ENCODE measurements at places on chromosomes 2 and 18.

DNA sequence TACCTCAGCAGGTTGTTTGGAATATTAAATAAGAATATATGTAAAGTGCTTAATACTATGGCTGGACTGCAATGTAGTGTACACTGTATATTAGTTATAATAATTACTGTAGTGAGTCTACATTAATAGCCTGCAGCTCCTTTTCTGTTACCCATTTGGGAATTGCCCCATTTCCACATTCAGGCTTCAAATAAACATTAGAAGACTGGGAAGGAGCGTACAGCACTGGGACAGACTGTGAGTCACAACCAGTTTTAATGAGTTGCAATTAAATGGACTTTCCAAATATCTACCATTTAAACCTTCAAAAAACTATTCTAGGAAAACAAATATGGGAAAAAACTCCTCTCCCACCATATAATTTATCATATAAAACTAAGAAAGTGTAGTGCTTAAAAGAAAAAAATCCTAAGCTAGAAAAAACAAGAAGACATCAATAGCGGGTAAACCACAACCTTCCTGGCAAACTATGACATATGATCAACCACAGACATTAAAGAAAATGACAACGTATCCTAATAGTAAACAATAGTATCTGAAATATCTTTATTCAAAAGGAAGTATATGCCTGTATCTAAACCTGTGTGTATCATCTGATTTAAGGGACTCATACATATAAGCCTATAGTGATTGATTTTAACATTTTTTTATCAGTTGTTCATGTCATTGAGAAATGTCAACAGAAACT is 86.1 kb downstream of the TRIP12 start:
- no peak for DNase-seq

GRCh38 chr2:102040229-102040628 is 48.5 kb downstream of the IL1R2 start:
- DNase-seq, result no peak

- no peak for DNase-seq
These were observed 5.0 kb downstream of the MAL start for GRCh38 chr2:95030496-95030895.

- DNase-seq, result no peak
These were observed 12.7 kb downstream of the NEU4 start for GRCh38 chr2:241821460-241822263.

GRCh38 chr2:137865954-137866540 is 98.2 kb upstream of the HNMT start:
- peak; percentile 17 for DNase-seq

DNA sequence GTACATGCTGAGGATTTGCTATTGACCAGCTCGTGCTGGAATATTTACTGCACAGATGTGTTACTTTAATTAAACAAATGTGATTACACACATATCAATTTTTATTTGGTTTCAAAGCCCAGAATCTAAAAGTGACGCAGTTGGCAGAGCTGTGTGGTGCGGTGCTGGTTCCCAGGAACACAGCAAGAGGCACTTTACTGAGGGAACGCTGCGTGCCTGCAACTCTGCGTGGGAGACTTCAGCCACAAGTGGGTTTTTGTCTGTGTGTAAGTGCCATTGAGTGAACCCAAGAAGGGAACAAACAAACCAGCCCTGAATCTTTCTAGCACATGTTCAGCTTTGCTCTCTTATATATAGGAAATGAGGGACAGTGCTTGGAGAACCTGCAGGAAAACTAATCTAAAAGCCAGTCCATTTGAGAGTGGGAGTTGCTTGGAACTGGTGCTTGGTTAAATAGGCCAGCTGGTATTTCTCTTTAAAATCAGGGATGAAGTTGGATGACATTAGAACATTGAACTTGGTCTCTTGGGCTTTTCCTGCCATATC is 196.6 kb upstream of the CELF4 start:
- DNase-seq, result no peak

GRCh38 chr18:52536039-52536438 is 196.0 kb downstream of the DCC start:
- no peak for DNase-seq

GRCh38 chr2:229701062-229701461 is 13.3 kb downstream of the DNER start:
- no peak for DNase-seq

- DNase-seq, result peak; percentile 8
These were observed 54.4 kb downstream of the EPHA4 start for GRCh38 chr2:221517696-221518151.

DNA sequence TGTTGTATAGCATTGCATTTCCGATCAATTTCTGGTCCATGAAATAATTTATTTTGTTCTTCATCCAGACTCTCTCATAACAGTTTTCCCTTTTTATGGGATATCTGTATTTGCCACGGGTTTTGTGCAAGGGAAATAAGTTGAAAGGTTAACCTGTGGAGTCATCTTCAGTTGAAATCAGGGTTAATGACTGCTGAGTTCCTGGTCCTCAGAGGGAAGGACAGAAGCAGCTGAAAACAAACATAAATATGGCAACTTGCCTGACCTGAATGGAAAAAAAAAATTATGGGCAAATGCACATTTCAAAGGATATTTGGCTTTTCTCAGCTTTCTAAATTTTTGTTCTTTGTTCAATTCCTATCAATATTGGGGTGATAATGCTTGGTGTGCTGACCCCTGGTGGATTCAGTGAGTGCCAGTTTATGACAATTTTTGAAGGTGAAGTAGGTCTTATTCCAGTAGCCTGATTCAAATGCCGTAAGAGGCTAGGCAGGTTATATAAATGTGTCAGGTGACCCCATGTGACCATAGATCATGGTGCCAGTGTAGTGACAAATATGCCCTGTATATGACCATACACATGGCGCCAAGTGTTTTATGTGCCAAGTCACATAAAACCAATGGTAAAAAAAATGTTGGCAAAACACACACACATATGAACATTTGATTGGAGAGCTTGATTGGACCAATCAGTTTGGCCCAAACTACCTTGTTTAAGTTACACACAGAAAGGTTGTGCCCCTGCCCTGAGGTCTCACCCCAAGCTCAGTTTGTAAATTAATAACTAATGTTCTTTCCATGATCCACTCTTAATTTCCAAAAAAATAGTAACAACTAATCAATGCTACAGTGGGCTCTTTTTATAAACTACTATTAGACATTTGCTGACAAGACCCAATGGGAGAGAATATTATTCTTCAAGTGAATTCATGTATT is 47.6 kb upstream of the FAM124B start:
- DNase-seq, result no peak

DNA sequence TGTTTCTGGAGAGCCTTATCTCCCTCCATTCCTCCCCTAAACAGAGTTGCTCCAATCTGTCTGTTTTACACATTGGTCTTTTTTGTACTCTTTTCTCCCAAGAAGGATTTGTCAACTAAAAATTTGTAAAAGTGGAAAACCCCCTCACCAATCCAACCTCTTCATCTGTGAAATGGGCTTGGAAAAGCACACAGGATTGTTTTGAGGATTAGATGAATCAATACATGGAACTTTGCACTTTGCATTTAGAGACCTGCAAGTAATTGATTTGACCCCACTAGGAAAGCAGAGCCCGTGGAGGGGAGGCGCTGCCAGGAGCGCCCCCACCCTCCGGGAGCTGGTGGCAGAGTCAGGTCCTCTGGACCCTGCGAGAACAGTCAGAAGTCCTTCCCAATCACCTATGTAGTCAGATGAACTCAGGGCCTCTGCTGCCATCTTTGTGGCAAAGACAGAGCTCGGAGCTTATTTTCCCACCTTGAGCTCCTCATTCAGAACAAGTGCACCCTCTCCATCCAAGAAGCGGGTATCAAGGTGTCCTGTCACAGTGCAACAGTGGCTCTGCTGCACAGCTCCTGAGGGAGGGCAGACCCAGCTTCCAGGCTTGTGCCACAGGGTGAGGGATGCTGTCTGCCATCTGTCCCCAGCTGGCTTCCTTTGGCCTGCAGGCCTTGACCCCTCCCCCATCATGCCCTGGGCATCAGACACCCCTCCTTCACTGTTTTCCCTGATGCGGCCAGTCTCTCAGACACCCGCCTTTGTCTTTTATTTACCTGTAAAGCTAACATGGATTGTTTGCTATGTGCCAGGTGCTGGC is 1.7 kb upstream of the TMEM185B start:
- no peak for DNase-seq

GRCh38 chr2:181682795-181683517 is 2.6 kb upstream of the NEUROD1 start:
- no peak for DNase-seq

DNA sequence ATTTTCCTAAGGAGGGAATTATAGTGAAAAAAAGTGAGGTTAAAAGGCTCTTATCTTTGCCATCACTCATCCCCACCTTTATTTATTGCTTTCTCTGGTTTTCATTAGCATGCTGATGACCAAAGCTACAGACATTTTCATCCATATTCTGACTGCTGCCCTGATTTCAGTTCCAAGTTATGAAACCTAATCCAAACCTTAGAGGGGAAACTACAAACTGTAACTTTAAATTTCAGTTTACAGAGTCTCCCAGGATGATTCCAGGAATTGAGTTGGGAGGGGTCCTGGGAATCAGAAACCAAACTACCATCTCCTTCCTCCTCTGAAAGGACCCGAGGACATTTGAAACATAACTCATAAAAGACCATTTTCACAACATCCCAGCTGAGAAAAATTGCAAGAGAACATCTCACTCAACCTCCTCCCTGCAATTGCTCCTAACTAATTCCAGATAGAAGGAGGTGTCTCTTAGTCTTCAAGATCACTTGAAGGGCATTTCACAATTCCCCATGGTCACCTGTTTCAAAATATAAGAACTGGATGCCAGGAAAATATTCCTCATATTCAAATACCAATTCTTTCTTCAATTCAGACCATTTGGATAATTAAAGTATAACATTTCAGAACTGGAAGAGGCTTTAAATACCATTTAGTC is 520.6 kb downstream of the TNS1 start:
- DNase-seq, result no peak

GRCh38 chr2:234373060-234373459 is 123.8 kb downstream of the ARL4C start:
- no peak for DNase-seq

DNA sequence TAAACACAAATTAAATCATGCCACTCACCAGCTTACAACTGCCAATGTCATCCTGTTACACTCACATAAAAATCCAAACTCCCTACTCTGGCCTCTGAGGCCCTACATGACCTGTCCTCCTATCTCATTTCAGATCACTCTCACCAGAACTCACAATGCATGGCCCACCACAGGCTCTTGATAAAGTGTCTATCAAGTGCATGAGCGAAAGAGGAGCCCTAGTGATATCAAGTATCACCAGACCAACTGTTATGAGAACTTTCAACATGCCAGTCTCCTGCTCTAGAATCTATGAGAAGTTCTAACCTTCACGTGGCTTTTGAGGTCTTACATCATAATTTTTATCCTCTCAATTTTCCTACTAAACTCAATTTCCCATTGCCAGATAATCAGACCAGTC is 76.4 kb upstream of the CD226 start:
- no peak for DNase-seq

DNA sequence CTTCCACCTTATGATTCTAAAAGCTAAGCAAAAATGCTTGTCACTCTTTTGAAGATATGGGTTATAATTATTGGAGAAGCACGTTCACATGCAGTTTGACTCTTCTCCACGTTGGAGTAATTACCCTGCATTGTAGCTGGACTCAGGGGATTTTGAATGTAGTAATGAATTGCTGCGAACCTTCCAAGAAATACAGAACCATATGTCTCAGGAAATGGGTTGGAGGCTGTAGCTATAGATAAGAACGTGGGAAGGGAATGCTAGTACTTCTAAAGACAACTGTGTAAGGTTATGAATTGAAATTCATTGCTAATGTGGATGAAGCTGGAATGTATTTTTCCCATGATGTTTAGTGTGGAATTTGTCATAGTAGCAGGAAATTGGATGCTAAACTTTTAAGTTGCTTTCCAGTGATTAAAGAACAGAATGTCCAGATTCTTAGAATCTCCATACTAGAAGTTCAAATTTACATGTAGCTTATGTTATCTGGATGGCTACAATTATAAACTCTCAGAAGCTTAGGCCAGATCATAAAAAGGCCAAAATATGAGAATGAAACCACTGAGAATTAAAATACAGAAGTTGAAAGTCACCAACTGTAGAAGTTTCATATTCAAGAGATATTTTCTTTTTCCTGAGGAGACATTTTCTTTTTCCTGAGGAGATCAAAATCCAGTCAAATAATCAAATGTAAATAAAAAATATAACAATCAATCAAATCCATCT is 27.3 kb upstream of the SPOPL start:
- no peak for DNase-seq

GRCh38 chr2:75870133-75870532 is 159.4 kb upstream of the GCFC2 start:
- no peak for DNase-seq

- DNase-seq, result peak; percentile 66
These were observed at the start of gene KCMF1 for GRCh38 chr2:84970868-84971509. TSS of gene KCMF1 (plus strand) at chr2:84971161. CDS start at chr2:84971452, 291 bp downstream.

GRCh38 chr2:69013840-69014821 is 1.2 kb downstream of the ANTXR1 start:
- no peak for DNase-seq

DNA sequence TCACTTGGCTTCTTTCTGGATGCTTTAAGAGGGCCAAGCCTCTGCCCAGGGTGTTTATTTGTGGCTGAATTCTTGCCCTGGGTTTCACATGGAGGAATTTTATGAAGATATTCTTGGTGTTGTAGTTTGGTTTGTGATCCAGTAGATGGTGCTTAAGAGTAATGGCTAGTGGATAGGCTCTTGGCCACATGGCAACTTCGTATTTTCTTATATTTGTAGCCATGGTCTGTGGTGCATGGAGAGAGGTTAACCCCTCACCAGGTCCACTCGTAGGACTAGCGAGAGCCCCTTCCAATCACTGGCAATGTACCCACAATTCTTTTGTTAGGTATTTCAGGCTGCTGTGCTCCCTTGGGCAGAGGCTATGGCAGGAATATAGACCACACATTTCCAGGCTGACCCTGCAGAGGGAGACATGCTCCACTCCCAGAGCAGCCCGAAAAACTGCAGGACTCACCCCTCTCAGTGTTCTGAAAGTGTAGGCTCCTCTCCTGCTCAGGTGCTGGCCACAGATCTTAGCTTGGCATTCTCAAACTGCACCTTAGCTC is 582.1 kb upstream of the SETBP1 start:
- DNase-seq, result no peak

GRCh38 chr2:86788165-86788564 is 2.5 kb downstream of the CD8A start:
- no peak for DNase-seq

- DNase-seq, result no peak
These were observed 1080.0 kb downstream of the DSC3 start for GRCh38 chr18:29962579-29962978.

DNA sequence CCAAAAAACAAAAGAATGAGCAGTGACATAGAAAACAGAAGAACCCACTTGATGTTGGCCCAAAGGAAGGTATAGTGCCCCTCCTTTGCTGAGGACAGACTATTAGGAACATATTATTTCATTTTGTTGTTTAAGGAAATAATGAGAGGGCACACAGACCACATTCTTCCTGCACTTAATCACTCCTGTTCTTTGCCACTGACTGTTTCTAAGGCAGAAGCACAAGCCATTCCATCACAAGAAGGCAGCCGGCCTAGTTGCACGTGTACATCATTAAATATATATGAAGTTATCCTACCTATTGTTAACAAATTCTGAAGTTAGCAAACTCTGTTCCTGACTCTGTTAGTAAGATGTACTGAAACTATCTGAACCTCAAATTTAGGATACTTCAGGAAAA is 110.0 kb downstream of the LNPK start:
- no peak for DNase-seq
